NCI-H1105 (cell line): ENCODE measurements at places on chromosomes 11 and 22.

DNA sequence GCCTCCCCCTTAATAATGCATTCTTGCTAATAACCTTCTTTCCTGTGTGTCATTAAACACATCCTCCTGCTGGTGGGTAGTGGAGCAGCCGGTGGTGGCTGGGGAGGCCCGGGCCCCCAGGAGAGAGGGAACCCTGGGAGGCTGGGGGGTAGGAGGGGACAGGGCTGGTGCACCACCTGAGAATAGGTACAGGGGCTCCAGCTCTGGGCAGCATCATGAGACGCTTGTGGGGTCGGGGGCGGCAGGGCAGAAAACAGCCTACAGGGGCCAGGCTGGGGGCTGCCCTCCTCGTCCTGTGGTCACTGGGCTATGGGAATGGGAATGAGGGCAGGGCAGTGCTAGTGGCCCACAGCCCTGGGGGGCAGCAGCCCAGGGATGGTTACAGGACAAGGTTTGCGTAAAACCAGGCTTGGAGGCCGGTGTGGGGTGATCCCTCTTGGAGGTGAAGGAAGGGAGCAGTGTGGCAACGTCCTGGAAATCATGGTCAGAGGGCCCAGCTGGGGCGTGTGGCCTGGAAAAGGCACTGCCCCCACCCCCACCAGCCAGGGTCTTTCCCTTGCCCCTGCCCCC lies 18.5 kb upstream of the CCDC188 start:
- DNase-seq: no peak

DNA sequence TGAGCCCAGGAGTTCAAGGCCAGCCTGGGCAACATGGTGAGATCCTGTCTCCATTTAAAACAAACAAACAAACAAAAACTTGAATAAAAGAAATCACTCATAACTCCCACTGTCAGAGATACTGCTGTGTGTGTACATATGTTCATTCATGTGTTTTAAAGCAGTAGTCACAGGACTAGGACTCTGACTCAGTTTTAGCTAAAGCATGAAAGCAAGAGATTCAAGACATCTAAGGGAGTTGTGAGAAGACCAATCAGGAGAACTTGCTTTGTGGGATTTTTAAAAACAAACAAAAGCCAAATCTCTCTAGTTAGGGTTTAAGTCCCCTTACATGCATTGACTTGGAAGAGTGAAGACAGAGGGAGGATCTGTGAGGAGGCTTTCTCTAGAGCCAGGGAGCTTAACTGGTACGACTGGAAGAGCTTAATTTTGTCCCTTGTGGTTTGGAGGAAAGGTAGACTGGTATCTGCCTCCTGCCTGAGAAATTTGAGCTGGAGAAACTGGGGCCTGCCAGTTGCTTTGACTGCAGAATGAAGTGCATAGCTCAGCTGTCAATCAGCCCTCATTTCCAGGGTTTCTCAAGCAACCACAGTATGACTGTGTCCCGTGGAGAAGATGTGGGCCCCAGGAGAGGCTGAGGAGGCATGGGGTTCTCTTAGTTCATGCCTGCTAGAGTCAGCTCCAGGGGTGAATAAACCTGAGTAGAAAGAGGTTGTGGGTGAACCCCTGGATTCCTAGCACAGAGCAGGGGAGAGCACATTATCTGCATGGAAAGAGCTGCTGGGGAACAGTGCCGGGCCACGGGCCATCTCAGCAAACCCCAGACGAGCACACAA lies 30.6 kb downstream of the EXPH5 start:
- no peak for DNase-seq

DNA sequence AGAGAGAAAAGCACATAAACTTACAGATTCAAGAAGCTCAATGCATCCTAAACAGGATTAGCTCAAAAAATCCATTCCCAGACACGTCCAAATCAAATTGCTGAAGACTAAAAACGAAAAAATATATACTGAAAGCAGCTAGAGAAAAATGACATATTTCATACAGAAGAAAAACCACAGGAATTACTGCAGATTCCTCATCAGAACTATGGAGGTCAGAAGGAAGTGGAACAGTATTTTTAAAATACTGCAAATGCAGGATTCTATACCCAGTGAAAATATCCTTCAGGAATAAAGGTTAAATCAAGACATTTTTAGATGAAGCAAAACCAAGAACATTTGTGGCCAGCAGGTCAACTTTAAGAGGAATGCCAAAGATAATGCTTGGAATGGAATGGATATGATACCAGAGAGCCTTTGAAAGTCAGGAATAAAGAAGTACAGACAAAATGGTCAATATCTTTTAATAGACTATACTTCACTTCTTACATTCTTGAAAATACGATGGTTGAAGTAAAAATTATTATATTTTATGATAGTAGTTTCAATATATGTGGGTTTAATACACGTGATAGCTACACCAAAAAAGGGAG lies 352.9 kb downstream of the CTTN start:
- no peak for DNase-seq

DNA sequence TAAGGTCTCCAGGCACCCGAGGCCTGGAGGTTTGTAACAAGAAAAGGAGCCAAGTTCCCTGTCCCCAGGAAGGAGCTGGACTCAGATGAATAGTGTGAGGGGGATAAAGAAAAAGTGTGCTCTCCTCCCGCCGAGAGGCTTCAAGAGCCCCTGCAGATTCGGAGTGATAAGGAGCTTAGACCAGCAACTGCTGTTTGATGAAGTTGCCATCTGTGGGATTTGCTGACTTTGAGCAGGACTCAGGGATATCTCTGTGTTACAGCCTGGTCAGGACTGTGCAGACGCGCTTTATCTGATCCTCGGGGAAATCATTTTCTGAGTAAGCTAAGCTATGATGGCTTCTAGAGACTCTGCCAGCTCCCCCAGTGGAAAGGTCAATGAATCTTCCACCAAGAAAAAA lies 1017.0 kb downstream of the TBC1D22A start:
- no peak for DNase-seq

GRCh38 chr11:75149766-75150465 lies 991 bp upstream of the SLCO2B1 start:
- DNase-seq: no peak

DNA sequence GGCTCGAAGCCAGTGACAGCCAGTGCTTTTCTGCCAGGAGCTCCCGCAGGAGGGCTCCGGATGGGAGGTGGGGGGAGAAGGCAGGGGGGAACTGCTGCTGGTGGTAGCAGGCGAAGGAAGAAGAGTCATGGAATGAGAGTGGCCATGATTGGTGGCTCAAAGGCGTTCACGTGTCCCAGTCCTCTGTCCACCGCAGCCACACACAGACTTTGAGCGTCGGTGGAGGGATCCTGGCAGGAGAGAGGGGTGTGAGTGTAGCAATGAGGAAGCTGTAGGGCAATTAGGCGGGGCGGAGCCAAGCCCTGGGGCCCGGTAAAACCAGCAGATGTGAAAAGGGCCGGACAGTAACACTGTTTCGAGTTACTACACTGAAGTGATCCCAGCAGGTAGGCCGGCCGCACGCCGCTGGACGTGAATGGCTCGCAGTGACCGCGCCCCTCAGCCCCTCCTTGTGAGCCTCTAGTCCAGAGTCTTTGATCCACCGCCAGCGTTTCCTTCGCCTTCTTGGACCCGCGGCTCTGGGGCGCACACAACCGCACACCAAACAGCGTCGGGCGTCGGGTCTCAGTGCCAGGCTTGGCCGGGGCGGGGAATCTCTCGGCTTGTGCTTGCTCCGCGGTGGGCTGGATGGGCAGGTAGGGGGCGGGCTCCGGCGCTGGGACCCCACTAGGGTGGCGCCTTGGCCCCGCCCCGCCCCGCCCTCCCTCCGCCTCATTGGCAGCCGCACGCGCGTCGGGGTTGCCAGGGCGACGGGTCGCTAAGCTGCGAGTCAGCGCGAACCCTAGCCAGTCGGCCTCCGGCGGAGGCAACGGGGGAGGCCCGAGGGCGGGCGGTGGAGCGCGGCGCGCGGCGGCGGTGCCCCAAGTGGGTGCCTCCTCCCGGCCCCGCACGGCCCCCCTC lies at the start of gene LRRC10B:
Gene LRRC10B, plus strand, starts transcription at position 788 of the 900 bp plus-strand sequence. CDS start 250 bp downstream, outside the sequence.
- peak; percentile 86 for DNase-seq

DNA sequence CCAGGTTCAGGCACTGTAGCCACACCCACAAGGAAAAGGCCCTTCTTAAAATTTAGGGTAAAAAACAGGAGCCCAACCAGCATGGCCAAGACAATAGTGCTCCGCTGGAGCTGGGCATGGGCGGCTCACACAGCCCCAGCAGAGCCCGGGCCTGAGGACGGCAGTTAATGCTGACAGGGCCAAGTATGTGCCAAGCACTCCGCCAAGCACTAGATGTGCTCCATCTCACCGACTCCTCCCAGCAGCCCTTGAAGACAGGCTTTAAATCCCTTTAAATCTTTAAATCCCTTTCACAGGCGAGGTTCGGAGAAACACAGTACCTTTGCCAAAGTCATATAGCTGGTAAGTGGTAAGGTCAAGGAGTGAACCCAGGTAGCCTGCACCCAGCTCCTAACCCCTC lies 4.8 kb downstream of the ARFGAP2 start:
- DNase-seq: no peak

DNA sequence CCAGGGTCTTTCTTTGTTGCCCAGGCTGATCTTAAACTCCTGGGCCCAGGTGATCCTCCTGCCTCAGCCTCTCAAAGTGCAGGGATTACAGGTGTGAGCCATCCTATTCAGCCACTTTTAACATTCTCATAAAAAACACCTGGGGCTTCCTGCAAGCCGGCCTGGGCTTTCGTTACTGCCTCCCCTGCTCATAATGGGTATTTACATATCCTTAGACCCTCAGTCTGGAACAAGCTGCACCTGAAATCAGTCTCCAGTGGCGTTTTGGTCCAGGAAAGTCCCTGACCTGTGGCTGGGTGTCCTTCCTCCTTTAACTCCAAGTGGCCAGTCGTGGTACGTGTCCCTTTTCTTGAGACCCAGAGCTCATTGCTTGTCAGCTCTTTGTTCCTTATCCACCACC lies 320.7 kb downstream of the TMEM135 start:
- no peak for DNase-seq

DNA sequence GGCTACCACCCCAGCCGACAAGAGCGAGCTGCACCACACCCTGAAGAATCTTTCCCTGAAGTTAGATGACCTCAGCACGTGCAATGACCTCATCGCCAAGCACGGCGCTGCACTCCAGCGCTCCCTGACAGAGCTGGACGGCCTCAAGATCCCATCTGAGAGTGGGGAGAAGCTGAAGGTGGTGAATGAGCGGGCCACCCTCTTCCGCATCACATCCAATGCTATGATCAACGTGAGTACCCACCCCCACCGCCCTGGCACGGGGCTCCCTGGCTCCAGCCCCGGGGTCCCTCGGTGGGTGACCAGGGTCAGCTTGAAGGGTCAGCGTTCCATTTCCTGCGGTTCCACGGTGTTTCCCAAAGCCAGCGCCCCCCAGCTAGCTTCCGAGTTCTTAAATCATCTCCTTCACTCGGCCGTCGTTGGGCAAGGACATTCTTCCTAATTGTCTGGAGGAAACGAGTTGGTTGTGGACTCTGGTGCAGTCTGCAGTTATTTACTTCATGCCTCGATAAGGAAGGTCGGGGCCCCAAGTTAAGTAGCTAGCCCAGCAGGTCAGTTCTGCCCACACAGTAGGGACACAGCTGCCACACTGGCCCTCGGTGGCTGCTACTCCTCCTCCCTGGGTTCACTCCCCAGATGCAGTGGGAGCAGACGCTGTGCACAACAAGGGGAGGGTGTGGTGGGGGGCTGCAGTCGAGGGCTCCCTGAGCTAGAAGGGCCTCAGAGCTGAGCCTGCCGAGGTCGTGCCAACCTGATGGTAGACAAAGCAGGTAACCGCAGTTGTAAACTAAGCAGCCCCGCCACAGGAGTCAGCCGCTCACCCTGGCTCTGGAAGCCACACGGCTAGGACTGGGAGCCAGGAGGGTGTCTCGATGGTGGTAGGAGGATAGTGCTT lies 97.9 kb downstream of the MORC2 start:
- no peak for DNase-seq

DNA sequence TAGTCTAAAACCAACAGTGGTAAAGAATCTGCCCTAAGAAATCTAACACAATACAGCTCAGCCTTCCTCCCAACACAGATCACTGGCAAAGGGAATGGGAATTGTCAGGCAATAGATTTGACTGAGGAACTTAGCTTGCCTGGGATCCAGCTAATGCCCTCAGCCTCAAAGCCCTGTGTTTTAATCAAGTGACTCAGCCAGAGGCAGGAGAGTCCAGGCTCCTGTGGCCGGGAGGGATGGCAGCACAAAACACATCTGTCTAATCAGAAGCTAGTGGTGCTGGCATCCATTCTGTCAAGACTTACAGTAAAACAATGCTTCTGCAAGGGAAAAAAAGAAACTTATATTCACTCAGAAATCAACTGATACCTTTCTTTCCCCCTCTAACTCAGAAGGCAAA lies 5.6 kb downstream of the SYTL2 start:
- DNase-seq: no peak

DNA sequence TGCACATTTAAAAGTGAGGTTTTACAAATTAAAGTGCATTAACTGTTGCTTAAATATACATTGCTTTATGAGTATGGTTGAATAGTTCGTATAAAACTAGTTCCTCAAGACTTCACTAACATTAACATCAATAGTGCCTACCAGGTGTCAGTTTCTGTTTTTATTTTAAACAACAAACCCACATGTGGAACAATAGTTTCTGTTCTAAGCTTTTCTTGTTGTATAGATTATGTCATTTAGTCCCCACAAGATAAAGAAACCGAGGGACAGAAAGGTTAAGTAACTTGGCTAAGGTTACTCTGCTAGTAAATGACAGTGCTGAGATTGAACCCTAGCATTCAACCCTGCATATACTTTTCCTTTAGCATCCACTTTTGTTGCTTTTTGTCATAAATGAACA lies 41.4 kb upstream of the ST14 start:
- DNase-seq: no peak

DNA sequence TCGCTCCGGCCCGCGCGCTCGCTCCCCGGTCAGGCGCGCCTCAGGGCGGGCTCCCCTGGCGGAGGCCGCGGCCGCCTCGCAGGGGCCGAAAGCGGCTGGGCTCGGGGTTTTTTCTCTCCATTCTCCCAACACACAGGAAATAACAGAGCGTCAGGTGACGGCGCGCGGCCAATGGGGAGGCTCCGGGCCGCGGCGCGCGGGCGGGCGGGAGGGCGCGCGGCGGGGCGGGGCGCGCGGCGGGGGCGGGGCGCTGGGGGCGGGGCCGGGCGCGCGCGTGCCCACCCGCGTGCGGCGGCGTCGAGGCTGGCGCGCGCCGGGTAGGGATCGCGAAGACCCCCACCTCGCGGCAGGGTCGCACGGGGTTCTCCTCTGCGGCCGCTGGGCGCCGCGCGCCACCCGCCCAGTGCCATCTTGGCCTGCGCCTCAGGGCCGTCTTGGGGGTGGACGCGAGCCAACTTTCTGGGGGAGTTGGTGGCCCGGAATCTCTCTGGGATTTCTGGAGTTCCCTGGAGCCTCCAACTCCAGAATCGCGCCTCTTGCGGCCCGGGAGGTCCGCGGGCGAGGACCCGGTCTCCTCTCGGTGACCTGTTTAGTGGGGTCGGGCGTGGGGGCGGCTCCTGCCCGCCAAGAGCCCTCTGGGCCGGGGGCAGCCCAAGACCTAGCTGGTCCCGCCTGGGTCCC lies at the start of gene TCF20:
Gene TCF20, minus strand, starts transcription at position 144 of the 681 bp plus-strand sequence. CDS start 55,348 bp downstream, outside the sequence.
- peak; percentile 71 for DNase-seq
